Esophagus squamous epithelium (tissue), 5 donors: ENCODE measurements at places on chromosomes 6 and 20.

DNA sequence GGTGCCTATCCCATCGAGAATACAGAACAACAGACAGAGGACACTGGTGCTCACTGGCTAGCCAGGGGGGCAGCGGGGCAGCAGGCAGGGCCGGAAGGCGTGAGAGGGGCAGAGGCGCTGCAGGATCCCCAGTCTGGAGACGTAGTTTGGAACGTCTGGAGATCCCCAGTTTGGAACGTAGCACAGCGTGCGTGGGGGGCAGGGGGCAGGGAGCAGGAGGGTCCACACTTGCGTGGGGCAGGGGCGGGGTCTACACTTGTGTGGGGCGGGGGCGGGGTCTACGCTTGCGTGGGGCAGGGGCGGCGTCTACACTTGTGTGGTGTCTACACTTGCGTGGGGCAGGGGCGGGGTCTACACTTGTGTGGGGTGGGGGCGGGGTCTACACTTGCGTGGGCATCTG lies 107.2 kb downstream of the DACT2 start:
- no peak for DNase-seq

- DNase-seq, result no peak
Observed at GRCh38 chr6:29617782-29618554, 15.0 kb downstream of the GABBR1 start.

DNA sequence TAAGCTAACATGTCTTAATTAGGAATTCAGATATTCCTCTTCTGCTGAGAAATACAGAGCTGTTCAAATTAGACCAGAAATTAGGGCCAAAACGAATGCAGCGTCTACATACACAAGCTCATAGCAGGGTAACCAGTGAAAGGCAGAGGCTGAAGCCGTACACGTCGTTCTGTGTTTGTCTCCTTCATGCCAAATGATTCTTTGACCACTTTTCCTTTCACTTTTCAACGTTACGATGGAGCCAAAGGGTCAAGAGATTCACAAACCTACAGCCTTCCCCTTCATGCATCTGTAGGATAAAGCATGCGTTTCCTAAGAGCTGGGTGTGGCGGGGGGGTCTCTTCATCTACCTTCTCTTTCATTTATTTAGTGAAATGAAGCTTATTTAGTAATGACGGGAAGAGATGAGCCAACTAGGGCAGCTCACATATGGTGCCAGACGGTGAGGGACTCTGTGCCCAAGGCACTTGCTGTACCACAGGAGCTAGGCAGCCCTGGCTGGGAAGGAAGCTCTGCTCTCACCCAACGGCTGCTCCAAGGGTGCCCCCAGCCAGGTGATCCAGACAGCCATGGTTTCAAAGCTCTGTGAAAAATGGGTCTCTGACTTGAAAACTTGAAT lies 178.0 kb downstream of the ATXN1 start:
- DNase-seq, result no peak

DNA sequence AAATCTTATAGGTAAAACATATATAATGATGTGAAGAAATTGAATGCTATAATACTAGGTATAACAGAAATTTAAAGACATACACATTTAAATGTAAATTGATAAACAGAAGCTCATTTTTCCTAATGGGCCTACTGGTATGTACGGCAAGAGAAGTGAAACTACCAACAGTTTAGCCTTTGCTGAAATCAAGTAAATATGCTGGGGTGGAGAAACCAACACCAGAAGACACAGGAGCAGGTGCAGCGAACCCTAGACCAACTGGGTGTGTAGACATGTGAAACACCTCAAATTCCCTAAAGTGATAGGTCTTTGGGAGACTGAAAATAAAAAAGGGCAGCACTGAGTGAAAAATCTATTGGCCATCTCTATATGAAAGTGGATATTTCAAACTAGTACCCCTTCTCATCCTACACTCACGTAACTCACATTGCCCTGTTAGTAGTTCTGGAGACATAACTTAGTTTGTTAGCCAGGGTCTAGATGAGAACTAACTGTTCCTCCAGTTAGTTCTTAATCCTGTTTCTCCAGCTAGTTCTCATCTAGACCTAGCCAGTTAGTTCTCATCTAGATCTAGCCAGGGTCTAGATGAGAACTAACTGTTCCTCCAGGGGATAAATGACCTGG lies 53.1 kb downstream of the SLC35D3 start:
- no peak for DNase-seq
